Activated naive CD4-positive, alpha-beta T cell treated with anti-CD3 and anti-CD28 coated beads for 36 hours (primary cell): ENCODE measurements at places on chromosomes 1 and 21. TPM values are rescaled to one million over a fixed set of nuclear protein-coding genes. Genes with fewer than 3 reads are reported as not detected.

Gene SLC44A5
- 0.37 TPM for total RNA-seq

Gene LRRC53
- total RNA-seq: not detected

DNA sequence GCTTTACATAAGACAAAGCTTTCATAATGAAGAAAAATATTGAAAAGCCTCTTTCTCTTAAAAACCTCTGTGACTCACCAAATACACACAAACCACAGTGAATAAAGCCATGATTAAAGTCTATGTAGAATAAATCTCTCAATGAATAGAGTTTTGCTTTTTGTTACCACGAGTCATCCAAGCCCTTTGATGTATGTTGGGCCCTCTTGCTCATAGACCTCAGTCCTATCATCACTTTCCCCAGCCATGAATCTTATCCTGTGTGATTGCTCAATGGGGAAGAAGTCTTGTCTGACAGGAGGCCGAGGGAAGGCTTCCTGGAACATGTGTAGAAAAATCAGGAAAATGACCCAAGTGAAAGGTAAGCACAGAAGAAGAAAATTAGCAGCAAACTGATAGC is 60.8 kb downstream of the NGF start:
- peaks cover 2% of the 10 kb centered on the region for H3K4me1 ChIP-seq
- no peak overlapping the region for H3K27ac ChIP-seq
- no peak overlapping the region for H3K4me3 ChIP-seq
- no peaks in the 10 kb centered on the region for H3K36me3 ChIP-seq
- peak; percentile 15 for DNase-seq

GRCh38 chr1:220748936-220749335 is 814 bp downstream of the MTARC2 start:
- H3K27ac ChIP-seq: no peak overlapping the region
- peaks cover 72% of the 10 kb centered on the region for H3K27me3 ChIP-seq
- peak overlapping the region; percentile 55 for H3K4me3 ChIP-seq
- peaks cover 9% of the 10 kb centered on the region for H3K4me1 ChIP-seq
- peaks cover 2% of the 10 kb centered on the region for H3K36me3 ChIP-seq

- peaks cover 5% of the 10 kb centered on the region for H3K27me3 ChIP-seq
- no peak overlapping the region for H3K27ac ChIP-seq
- H3K36me3 ChIP-seq: no peaks in the 10 kb centered on the region
Observed at GRCh38 chr1:180620581-180620980, 11.2 kb upstream of the XPR1 start.

- H3K27me3 ChIP-seq: no peaks in the 10 kb centered on the region
- H3K4me3 ChIP-seq: no peak overlapping the region
- H3K36me3 ChIP-seq: peaks cover 36% of the 10 kb centered on the region
- DNase-seq: no peak
Observed at GRCh38 chr1:46306159-46306530, 2.6 kb downstream of the UQCRH start.

DNA sequence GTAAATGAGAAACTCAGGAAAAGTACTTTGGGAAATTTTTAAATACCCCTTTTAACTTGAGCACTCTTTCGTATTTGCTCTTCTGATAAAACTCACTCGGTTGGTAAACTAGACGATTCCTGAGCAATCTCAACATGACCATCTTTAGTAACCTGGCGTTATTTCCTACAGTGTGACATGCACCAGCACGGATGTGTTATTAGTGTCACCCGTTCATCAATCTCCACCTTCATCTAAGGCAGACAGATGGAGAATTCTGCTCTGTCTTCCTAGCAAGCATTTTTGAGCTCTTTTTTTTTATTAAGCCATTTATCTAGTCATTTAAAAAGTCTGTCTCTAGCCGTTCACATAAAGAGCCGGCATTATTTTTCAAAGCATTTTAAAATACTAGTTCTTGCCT is 155.2 kb downstream of the DISP1 start:
- H3K27me3 ChIP-seq: no peaks in the 10 kb centered on the region
- H3K27ac ChIP-seq: no peak overlapping the region
- no peaks in the 10 kb centered on the region for H3K36me3 ChIP-seq
- DNase-seq: no peak
- no peak overlapping the region for H3K4me3 ChIP-seq
- H3K4me1 ChIP-seq: no peaks in the 10 kb centered on the region

DNA sequence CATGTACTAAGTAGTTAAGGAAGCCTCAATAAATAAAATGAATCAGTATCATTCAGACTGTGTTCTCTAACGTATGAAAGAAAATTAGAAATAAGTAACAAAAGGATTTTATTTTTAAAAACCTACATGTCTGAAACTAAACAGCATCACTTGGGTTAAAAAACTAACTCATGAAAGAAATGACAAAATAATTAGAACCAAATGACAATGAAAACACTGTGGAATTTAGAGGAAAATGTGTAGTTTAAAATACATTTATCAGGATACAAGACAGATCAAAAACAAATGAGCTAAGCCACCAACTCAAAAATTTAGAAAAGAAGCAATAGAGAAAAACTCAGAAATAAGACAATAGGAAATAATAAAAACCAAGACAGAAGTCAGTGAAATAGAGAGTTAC is 108.7 kb downstream of the TENT5C start:
- no peak for DNase-seq
- H3K4me3 ChIP-seq: no peak overlapping the region
- H3K27ac ChIP-seq: no peak overlapping the region
- H3K36me3 ChIP-seq: peaks cover 3% of the 10 kb centered on the region
- H3K4me1 ChIP-seq: peaks cover 8% of the 10 kb centered on the region

DNA sequence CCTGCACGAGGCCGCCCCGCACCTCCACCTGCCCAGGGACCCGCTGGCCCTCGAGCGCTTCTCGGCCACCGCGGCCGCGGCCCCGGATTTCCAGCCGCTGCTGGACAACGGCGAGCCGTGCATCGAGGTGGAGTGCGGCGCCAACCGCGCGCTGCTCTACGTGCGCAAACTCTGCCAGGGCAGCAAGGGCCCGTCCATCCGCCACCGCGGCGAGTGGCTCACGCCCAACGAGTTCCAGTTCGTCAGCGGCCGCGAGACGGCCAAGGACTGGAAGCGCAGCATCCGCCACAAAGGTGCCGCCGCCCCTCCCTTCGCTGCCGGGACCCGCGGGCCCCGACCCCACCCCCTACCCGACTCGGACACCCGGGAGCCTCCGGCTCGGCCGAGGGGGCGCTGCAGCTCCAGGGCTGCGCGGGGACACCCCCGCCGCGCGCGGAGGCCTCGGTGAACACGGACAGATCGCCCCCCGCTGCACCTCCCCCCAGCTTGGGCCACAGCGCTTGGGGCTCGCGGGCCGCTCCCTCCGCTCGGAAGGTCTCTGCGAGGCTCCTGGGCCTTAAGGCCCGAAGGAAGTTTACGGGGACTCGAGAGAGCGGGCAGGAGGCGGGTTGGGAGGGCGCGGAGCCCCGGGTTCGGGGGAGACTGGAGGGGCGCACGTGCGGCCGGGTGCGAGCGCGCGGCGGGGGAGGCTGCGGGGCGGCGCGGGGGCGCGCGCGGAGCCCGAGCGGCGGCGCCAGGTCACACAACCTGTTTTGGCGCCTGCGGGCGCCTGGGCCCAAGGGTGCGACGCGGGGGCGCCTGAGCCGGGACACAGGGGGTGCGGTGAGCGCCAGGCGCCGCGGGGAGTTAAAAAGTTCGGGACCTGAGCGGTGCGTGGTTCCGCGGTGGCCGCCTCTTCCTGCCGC is 1.2 kb downstream of the SAMD11 start:
- no peak for DNase-seq
- H3K4me1 ChIP-seq: peaks cover 19% of the 10 kb centered on the region
- H3K4me3 ChIP-seq: no peak overlapping the region
